Stimulated activated CD4-positive, alpha-beta T cell treated with anti-CD3 and anti-CD28 coated beads, Interleukin-4, amount 100 ng/mL, for 24 hours (primary cell): ENCODE measurements at places on chromosomes 5 and 9.

DNA sequence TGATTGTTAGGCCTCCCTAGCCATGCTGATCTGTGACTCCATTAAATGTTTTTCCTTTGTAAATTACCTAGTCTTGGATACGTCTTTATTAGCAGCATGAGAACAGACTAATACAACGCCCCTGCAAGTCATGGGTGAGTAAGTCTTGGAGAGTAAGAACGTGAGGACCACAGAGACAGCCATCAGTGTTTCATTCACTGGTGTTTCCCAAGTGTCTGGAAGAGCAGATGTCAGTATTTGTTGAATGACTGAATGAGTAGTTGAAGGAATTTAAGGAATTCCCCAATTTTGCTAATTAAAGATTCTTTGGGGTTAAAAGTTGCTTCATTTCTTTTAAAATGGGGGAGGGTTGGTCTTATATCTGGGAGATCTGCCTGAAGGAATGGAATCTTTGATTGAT, 178.8 kb downstream of the TRIO start:
- DNase-seq: no peak

GRCh38 chr5:148831590-148832565, 5.5 kb downstream of the ADRB2 start:
- no peak for DNase-seq

DNA sequence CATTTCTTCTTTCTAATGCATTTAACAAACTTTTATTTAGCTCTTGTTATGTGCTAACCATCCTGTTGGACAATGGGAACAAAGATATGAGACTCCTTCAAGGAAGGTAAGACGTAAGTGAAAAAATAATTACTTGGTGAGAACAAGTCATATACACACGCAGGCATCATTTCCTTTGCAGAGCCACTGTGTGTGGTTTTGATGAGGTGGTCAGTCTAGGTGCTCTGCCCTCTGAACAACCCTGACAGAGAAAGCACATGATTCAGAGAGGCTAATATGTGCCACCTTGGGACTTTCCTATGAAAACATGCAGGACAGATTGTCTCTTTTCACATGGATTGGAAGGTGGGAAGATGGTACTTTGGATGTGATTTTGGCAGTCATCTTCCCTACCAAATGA, 1162.5 kb upstream of the DMAC1 start:
- no peak for DNase-seq

DNA sequence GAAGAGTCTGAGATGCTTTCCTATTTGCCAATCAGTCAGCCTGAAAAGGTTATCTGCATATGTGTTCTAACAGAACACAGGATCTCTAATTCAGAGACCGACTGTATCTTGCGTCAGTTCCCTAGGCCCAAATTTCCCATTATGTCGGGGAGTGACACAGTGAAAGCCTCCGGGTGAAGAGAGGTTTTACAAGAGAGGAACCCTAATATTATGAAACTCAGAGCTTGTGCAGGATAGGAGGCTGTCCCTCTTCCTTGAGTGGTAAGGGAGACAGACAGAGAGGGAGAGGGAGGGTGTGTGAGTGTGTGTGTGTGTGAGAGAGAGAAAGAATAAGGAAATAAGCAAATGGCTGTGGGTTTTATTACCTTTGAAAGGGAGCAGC, 1.9 kb downstream of the CD14 start:
- no peak for DNase-seq

GRCh38 chr9:73216100-73216499, 64.4 kb downstream of the ANXA1 start:
- DNase-seq: no peak

GRCh38 chr9:114261026-114261425, 61.9 kb upstream of the ORM1 start:
- no peak for DNase-seq

GRCh38 chr9:19375538-19375937, 4.5 kb downstream of the RPS6 start:
- DNase-seq: no peak

- DNase-seq: peak; percentile 39
Measured at GRCh38 chr9:93826209-93826608, 128.9 kb downstream of the BARX1 start.

DNA sequence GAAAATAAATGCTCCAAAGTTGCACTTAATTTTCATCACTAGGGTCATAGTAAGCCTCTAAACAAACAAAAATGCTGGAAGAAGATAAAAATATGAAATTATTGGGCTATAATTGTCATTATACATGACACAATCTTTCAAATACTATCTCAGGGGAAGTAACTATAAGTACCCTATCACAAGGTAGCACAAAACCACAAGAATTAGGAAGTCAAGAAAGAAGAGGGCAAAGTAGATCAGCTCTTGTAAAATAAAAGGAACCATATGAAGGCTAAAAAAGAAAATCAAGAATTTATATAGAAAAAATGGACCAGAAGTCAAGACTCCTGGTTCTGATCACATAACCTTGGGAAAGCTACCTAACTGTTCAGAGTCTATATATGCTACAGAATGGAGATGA, 48.1 kb downstream of the DIAPH1 start:
- no peak for DNase-seq

GRCh38 chr9:35510754-35511428, 21.0 kb downstream of the RUSC2 start:
- DNase-seq: no peak

- no peak for DNase-seq
Measured at GRCh38 chr5:72407541-72407940, 87.4 kb downstream of the PTCD2 start.

- no peak for DNase-seq
Measured at GRCh38 chr5:167472566-167473108, 818.8 kb upstream of the WWC1 start.
